Fibroblast of skin of left biceps (primary cell): ENCODE measurements at places on chromosomes 5 and 9.

GRCh38 chr5:73140801-73141200, 20.4 kb downstream of the TMEM171 start:
- no peak for DNase-seq

GRCh38 chr5:3350781-3351180, 244.9 kb upstream of the IRX1 start:
- DNase-seq: no peak

GRCh38 chr5:172616730-172617129, 24.3 kb upstream of the NEURL1B start:
- DNase-seq: no peak

DNA sequence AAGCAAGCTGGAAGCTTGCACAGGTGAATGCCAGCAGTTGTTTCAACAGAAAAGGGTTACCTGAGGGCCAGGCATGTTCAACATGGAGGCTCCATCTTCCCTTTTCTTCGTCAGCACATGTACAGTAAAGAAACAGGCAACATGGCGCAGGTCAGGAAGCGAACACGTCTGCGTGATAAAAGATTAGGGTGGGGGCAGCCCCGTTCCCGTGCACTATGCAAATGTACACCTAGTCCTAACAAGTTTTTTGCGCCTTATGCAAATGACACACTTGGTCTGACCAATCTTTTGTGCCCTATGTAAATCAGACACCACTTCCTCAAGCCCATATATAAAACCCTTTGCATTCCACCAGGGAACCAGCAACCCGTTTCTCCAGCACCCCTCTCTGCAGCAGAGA, 452.1 kb upstream of the PTPRD start:
- no peak for DNase-seq

DNA sequence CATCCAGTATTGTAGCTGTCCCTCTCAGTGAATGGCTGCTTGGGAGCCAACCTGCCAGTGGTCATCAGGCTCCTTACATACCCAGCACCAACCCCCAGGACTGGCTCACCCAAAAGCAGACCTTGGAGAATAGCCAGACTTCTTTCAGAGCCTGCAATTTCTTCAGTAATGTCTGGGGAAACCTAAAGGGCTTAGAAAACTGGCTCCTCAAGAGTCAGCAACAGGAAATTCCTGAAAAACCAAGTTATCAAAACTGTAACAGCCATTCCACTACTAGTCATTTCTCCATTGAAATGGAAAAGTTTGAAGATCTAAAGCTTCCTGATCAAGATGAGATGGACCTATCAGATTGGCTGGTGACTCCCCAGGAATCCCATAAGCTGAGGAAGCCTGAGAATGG, 12.3 kb upstream of the STING1 start:
- peak; percentile 33 for DNase-seq

GRCh38 chr9:752201-752600, 89.3 kb upstream of the DMRT1 start:
- DNase-seq: peak; percentile 75

- DNase-seq: no peak
Observed at GRCh38 chr9:134545215-134545542, 96.4 kb upstream of the COL5A1 start.

DNA sequence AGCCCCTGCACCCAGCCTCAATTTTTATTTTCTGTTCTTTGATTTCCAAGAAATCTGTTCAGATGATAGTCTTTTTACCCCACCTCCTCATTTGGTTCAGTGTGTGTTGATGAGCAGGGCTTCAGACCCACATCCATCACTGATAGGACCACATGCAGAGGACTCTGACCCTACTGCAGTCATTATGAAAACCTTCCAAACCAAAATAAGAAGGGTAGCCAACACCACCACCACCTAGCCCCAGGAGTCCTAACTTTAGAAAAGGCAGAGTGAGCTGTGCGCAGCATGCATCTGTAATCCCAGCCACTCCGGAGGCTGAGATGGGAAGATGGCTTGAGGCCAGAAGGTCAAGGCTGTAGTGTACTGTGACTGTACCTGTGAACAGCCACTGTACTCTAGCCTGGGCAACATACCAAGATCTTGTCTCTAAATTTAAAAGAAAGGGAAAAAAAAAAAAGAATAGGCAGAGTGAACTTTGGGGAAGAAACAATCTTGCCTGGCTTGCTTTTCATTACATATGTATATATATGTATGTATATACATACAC, 13.0 kb downstream of the CDKN2AIPNL start:
- DNase-seq: no peak

- DNase-seq: peak; percentile 78
Observed at GRCh38 chr5:150783422-150783928, 4.9 kb downstream of the SMIM3 start.

GRCh38 chr5:95374061-95374460, 17.1 kb upstream of the FAM81B start:
- no peak for DNase-seq
